Fibroblast of gingiva (primary cell): ENCODE measurements at places on chromosomes 11 and 22.

- peak; percentile 89 for DNase-seq
Measured at GRCh38 chr11:73185680-73186293, 32.3 kb upstream of the P2RY2 start.

- peak; percentile 40 for DNase-seq
Measured at GRCh38 chr11:126307706-126308105, 3.8 kb downstream of the DCPS start.

- DNase-seq: no peak
Measured at GRCh38 chr11:103637831-103638230, 398.6 kb upstream of the DDI1 start.

- peak; percentile 42 for DNase-seq
Measured at GRCh38 chr22:37734964-37735451, 38.2 kb downstream of the TRIOBP start.

GRCh38 chr11:4181782-4182721 lies 87.5 kb downstream of the RRM1 start:
- peak; percentile 46 for DNase-seq

GRCh38 chr11:16785520-16786128 lies 47.2 kb downstream of the C11orf58 start:
- peak; percentile 66 for DNase-seq

- DNase-seq: no peak
Measured at GRCh38 chr11:2521081-2521732, 76.4 kb downstream of the KCNQ1 start.

DNA sequence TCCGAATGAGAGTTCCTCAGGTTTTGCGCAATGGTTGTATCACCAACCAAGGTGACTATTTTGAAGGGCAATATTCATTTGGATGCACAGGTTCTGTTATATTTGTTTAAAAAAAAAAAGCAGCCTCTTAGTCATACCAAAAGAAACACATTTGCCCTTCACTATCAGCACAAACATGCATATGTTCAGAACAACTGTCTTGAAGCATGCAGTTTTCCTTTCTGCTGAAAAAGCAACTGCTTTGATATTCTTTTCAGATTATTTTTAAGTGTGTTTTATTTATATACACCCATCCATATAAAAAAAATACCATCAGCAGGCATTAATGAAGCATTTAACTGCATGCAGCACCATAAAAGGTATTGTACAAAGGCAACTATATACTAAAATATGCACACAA lies 67.8 kb downstream of the RBFOX2 start:
- no peak for DNase-seq

DNA sequence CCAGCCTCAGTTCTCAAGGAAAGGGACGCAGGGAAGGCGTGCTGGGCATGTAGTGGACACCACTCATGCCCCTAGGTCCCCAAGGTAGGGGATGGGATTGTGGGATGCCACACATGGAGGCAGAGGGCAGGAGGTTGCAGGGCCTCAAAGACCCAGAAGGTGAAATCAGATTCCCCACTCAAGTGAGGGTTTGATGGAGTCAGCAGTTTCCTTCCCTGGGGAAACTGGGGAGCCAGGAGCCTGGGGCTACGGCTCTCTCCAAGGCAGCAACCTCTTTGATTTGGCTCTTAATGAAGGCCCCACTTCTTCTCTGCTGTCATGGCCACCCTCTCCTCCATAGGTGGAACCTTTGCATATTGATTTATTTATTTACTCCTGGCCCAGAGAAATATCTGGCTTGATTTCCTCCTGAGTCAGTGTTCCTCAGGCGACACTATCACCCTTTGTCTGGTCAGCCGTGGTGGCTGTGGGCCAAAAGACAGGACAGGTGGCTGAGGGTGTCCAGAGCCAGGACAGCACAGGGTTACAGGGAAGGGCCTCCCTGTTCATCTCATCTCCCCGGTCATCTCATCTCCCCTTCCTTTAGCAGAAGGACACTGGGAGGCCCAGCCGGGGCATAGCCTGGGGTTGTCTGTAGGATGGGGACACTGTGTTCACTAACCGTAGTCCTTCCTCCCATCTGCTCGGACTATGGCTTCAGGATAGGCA lies 9.6 kb downstream of the GNAZ start:
- no peak for DNase-seq

GRCh38 chr22:23240639-23241389 lies 60.5 kb downstream of the BCR start:
- no peak for DNase-seq

DNA sequence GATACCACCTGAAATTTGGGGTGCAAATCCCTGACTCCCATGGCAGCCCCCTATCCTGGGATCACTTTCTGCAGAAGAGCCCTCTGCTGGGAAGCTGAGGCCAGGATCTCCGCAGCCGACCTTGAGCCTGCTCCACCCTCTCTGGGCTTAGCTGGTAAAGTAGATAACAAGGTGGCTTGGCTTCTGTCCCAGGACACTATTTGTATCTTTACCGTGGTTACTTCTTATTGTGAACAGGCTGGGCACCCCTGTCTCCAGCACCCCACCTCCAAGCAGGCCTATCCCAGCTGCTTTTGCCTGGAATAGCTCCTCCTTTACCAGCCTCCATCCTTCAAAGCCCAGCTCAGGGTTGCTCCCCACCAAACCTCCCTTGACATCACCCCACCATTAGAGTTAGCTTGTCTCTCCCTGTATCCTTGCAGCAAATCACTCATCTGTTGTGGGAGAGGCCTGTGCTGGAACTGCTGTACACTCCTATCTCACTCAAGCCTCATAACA lies 35.2 kb upstream of the P2RY2 start:
- no peak for DNase-seq

DNA sequence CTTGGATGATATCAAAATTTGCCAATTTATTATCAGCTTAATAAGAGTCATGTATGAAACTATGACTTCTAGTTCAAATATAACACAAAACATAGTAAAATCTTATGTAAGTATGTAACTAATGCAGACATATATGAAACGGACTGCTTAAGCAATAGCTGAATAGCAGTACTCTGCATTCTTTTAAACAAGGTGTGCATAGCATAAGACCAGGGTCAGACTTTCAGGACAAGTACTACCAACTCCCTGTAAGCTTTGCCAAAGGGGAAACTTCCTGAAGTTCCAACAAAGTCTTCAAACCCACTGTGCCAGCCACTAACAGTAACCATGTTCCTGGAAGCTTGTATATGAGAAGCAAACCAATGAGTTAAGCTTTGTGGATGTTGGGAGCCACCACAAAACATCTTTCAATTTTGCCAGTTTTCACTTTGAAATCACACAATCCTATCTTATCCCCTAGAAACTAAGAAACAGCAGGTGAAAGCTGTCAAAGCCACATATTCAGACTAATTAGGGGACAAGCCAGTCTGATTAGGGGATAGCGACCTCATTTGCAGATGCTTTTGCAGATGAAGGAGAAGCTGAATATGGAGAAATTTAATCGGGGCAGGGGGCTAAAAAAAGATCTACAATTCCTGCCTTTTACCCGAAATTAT lies 13.3 kb downstream of the RBFOX2 start:
- DNase-seq: no peak

GRCh38 chr11:64249563-64250414 lies 1.5 kb upstream of the PLCB3 start:
- DNase-seq: no peak

- no peak for DNase-seq
Measured at GRCh38 chr11:85281550-85281949, 345.6 kb downstream of the DLG2 start.

DNA sequence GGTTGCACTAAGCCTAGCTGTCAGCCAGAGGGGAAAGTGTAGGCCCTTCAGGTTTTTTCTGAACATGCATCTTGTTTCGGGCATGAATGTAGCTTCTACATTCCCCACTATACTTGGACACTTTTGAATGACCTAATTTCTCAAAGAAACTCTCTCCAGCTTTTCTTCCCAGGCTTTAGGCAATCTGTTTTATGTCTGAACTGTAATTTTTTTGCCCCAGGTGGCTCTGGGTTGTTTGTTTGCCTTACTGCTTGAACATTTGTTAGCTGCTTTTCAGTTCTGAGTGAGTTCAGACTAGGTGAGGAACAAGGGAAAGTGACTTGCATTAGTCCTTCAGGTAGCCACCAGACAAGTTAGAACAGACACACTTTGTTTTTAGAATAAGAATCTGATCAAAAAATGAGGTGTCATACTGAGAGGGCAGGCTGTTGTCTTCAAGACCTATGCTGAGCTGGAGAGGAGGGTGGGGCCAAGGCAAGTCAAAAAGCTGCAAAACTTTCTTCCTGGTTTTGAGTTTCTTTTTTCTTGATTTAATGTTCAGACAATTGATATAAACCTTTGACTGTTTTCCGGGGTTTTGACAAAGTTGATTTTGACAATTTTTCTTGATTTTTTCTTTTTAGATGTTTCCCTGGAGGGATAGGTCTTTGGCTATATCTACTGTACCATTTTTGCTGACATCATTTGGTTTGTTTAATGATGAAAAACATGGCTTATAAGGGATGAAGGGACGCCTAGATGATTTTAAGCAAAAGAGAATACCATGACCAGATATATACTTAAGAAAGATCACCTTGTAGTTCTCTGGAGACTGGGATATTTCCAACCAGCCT lies 182.8 kb downstream of the WNT11 start:
- no peak for DNase-seq

- no peak for DNase-seq
Measured at GRCh38 chr11:112725636-112726035, 235.6 kb upstream of the NCAM1 start.

DNA sequence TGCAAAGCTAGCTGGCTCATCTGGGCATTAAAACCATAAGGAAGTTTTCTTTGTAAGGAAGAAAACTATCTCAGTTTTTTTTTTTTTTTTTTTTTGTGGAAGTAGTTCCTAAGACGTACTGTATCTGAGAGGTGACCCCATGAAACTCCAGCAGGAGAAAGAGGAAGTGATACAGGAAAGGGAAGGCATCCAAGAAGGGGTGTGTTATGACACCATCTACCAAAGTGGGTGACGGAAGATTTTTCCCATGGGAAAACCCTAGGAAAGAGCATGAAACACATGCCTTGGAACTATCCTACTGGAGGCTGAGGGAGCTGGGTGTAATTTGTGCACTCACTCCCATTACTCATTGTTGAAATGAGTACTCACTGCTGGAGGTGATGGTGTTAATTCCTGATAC lies 63.8 kb upstream of the ARHGAP20 start:
- no peak for DNase-seq

GRCh38 chr22:23862103-23862502 lies 4.4 kb downstream of the SLC2A11 start:
- peak; percentile 27 for DNase-seq

GRCh38 chr11:120578596-120579154 lies 67.1 kb downstream of the GRIK4 start:
- no peak for DNase-seq

DNA sequence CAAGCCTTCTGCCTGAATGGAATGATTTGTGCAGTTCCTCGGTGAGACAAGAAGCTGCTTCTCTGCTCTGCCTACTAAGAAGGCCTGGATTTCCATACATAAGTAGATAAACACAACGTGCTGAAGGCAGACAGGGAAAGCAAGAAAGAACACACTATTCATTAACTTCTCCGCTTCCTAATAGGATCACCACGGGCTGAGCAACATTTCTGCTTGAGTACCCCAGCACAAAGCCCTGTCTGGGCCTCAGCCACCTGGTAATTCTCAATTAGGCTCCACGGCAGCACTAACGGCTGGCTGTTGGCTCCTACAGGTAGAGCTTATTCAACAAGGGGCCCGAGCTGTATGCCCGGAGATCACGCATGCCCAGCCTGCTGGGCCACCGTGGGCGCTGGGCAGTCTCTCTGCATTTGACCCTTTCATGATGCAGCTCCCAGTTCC lies 1156.6 kb downstream of the TBC1D22A start:
- DNase-seq: no peak

GRCh38 chr11:111601636-111601978 lies 642 bp upstream of the SIK2 start:
- DNase-seq: no peak

DNA sequence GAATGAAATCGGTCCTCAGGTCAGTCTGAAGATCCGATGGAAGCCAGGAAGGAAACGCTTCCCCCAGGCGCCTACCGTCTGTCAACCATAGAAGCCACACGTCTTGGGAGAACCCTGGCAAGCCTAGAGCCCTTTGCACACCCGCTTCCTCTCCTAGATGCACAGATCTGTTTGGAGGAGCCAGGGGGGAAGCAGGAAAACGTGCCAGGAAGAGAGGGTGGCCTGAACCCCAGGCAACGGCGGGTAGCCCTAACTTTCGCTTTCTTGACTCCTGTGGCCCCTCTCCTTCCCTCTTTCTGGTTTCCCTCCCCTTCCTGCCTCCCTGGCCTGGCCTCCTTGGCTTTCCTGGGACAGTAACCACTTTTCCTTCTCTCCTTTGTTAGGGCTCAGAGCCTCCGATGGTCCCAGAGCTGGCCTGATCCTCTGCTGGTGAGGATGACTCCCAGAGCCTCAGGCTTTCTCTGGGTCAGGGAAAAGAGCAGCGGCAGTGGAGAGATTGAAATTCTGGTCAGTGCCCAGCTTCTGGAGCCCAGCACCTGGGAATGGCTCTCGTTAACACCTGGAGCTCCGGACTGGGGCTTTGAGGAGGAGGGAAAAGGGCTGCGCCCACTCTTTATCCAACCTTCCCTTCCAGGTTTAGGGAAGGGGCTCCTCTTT lies 2.1 kb downstream of the FXYD6 start:
- no peak for DNase-seq

GRCh38 chr11:22432291-22433093 lies 94.3 kb downstream of the SLC17A6 start:
- peak; percentile 8 for DNase-seq

GRCh38 chr11:130635937-130636630 lies 187.6 kb downstream of the ADAMTS15 start:
- DNase-seq: peak; percentile 9

- no peak for DNase-seq
Measured at GRCh38 chr11:85945788-85946187, 90.6 kb downstream of the CCDC83 start.

- no peak for DNase-seq
Measured at GRCh38 chr11:73565804-73566203, 32.1 kb downstream of the FAM168A start.

- DNase-seq: peak; percentile 63
Measured at GRCh38 chr11:66429983-66430602, 8.6 kb downstream of the MRPL11 start.

- no peak for DNase-seq
Measured at GRCh38 chr11:9014826-9015225, 11.0 kb upstream of the NRIP3 start.

DNA sequence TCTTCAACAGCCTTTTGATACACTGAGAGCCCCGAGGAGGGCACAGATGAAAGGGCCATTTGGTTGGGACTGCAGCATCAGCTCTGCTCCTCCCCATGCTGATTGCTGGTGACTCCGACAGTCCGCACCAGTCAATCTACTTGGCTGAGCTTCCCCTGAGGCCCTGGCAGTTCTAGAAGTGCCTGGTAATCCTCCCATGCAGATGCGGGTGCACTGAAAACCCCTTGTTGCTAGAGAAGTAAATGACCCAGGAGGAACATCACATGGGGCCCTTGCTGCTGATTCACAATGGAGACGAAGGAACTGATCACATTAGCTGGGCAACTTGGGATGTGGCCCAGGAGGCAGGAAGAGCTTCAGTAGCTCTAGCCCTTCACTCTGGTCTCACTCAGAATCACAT lies 35.2 kb upstream of the RIC3 start:
- DNase-seq: no peak
